Effector memory CD4-positive, alpha-beta T cell (primary cell): ENCODE measurements at places on chromosomes 1 and 21.

DNA sequence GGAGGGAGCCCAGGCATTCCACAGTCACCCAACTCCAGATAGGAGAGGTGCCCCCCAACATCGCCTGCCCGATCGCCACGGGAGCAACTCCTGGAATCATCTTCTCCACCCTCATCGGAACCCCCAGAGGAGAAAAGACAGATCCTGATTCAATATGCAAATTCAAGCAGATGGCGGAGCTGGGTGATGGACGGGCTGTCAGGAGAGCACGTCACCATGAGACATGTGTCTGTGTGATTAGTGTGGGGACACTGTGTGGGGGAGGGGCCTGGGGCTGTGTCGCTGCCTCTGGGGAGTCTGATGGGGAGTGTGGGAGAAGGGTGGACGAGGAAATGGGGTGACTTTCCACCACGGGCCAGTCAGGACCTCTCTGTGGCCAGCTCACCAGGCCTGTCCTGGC lies 90.2 kb upstream of the CSF3R start:
- H3K36me3 ChIP-seq = no peaks in the 10 kb centered on the region
- no peak for DNase-seq
- no peaks in the 10 kb centered on the region for H3K4me1 ChIP-seq
- no peak overlapping the region for H3K4me3 ChIP-seq

GRCh38 chr1:30868833-30869435 lies 39.6 kb downstream of the SDC3 start:
- no peak overlapping the region for H3K27ac ChIP-seq
- H3K4me1 ChIP-seq = peaks cover 5% of the 10 kb centered on the region
- no peak for DNase-seq

GRCh38 chr1:33465316-33465715 lies 7.1 kb upstream of the ZSCAN20 start:
- no peak overlapping the region for H3K4me3 ChIP-seq
- no peak overlapping the region for H3K27ac ChIP-seq
- H3K27me3 ChIP-seq = peaks cover 5% of the 10 kb centered on the region
- H3K4me1 ChIP-seq = no peaks in the 10 kb centered on the region

- H3K27me3 ChIP-seq = no peaks in the 10 kb centered on the region
- no peaks in the 10 kb centered on the region for H3K4me1 ChIP-seq
- H3K27ac ChIP-seq = no peak overlapping the region
- no peaks in the 10 kb centered on the region for H3K36me3 ChIP-seq
Observed at GRCh38 chr1:24708938-24709337, 36.3 kb upstream of the CLIC4 start.

GRCh38 chr1:67710417-67710816 lies 25.4 kb downstream of the GADD45A start:
- H3K4me3 ChIP-seq = no peak overlapping the region
- no peak overlapping the region for H3K27ac ChIP-seq
- H3K4me1 ChIP-seq = no peaks in the 10 kb centered on the region

DNA sequence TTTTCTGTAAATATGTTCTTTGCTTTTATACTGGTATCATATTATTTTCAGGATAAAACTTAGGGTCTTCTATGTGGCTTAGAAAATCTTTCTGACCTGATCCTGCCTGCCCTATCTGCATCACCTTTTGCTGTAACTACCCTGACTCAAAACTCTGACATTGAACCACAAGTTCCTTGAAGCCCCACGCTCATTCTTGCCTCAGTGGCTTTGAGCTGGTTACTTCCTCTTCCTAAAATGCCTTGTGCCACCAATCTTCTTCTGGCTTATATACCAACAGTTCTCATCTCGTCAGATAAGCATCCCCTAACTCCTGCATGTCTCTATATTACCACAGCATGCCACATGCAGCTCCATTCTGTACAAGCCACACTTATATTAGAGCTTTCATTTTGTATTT lies 84.5 kb upstream of the LRRC7 start:
- no peaks in the 10 kb centered on the region for H3K36me3 ChIP-seq
- no peak overlapping the region for H3K4me3 ChIP-seq
- H3K27me3 ChIP-seq = no peaks in the 10 kb centered on the region
- H3K4me1 ChIP-seq = no peaks in the 10 kb centered on the region

- no peaks in the 10 kb centered on the region for H3K27me3 ChIP-seq
- DNase-seq = no peak
- H3K36me3 ChIP-seq = no peaks in the 10 kb centered on the region
- no peaks in the 10 kb centered on the region for H3K4me1 ChIP-seq
- H3K27ac ChIP-seq = no peak overlapping the region
Observed at GRCh38 chr1:76142771-76143540, 68.4 kb downstream of the ST6GALNAC3 start.

DNA sequence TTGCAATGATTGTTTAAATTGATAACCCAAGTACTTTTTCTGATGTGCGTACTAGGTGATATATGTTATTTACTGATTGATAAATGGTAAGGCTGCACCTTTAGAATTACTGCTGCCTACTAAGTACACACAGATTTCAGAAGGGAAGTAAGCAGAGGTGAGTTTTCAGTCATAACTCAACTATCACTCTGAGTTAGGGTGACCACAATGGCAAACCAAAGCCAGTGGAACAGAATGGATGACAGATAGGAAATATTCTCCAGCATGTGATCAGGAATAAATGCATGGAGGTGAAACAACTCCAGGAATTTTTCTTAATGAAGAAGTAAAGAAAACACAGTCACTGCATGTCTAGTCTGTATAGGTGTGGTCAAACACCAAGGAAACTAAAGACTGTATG lies 7.5 kb upstream of the KCNJ15 start:
- H3K27ac ChIP-seq = no peak overlapping the region
- peaks cover 3% of the 10 kb centered on the region for H3K4me1 ChIP-seq
- no peak overlapping the region for H3K4me3 ChIP-seq
